ENCODE measurements at places on chromosomes 7 and 10.

DNA sequence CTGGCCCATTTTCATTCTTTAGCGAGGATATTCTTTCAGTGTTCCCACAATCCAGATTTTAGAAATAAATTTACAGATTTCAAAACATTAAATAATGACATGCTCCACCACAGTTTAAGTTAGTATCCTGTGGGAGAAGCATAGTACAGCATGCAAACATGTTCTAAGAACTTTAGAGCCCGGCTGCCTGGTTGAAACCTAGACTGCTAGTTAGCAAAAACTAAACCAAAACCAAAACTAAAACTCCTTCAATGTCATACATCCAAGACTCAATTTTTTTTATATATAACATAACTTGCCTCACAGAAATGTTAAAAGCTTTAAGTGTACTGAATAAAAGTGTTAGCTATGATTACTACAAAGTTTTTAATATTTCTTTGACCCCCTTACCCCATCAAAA, 17.0 kb downstream of the TRA2A start:
- no peak for DNase-seq

DNA sequence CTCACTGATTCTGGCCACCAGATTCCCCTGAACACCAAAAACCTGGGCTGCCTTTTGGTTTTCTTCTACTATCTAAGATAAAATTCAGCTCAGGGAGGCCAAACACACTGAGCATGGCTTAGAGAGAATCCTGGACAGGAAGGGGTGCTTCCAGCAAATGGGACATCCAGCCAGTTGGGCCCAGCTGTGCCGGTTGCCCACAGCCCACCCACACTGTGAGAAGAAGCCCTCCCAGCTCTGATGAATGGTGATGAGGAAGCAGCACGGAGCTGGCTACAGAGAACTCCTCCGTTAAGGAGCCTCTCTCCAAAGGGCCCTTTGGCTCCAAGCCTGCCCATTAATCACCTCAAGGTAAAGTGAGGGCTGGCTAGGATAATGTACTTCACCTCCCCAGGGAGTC, 15.9 kb downstream of the LRRC18 start:
- no peak for DNase-seq

DNA sequence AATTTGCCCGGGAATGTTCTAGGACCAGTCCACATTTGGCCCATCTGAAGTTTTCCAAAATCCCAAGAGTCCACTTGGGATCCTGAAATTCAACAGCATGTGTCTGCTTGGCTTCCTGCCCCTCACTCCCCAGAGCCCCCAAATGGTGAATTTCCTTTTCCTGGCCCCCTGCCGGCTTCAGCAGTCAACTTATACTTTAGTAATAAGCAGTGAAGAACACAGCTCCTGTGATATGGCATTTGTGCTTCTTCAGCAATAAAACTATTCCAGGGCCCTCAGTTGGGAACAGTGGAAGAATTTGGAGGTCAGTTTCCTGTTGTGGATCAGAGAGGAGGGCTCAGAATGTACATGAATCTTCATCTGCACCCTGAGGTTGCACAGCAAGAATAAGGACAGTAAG, 51.1 kb downstream of the PRF1 start:
- DNase-seq, result no peak

DNA sequence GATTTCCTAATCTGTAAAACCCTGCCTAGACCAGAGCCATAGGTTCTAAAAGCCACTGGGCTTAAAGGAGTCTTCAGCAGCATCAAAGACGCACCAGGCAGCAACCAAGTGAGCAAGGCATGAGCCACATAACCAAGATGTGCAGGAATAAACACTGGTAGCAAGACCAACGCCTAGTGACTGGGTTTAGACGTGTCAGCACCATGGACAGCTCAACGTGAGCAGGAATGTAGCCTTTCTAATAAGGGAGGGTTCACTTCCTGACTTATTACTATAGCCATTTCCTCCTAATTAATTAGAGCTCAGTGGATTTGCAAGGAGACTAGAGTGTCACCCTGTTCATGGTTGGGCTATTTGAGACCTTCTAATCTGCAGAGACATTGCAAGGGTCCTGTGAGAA, 223.7 kb downstream of the LHFPL3 start:
- no peak for DNase-seq

- DNase-seq, result no peak
These were observed 65.0 kb downstream of the FBXL13 start for GRCh38 chr7:103009466-103010185.

GRCh38 chr7:71995111-71995510, 417.0 kb downstream of the CALN1 start:
- DNase-seq, result no peak

DNA sequence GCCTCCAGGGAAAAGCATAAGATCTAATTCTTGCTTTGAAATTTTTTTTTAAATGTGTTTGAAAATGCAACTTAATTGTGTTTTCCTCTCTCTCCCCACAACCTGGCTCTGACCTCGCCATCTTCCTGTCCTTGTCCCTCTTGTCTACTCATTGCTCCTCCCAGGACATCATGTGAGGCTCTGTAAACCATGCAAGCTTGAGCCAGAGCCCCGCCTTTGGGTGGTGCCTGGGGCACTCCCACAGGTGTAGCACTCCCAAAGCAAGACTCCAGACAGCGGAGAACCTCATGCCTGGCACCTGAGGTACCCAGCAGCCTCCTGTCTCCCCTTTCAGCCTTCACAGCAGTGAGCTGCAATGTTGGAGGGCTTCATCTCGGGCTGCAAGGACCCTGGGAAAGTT, 9.8 kb upstream of the CDHR1 start:
- DNase-seq, result no peak

DNA sequence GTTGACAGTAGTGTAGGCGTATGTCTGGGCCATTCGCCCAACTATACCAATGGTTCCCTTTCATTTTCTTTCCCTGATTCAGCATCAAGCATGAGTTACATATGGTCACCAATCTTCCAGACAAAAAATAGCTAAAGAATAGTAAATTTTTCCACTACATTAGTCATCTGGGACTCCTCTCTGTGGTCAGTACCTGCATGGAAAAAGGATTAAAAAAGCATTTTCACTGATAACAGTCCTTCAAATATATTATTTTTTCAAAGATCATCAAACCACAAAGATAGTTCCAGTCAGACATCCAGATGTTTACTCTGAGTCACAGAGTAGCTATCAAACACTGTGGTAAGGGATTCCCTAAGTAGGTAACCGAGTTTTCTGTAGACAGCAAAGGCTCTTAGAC, 302.6 kb upstream of the SEMA3D start:
- DNase-seq, result no peak

DNA sequence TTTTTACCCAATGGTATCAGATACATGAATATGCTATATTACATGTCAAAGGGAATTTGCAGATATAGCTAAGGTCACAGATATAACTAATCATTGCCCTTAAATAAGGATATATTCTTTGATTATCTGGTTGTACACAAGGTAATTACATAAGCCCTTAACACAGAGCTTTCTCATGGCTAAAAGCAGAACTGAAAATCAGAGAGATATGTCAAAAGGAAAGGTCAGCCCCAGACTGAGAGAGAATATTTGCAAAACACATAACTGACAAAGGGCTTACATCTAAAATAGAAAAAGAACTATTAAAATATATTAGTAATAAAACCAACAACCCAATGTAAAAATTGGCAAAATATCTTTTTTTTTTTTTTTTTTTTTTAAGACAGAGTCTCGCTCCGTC, 1029.5 kb upstream of the LRRN3 start:
- no peak for DNase-seq

GRCh38 chr7:24560772-24561171, 12.5 kb upstream of the PALS2 start:
- no peak for DNase-seq

GRCh38 chr10:114181971-114182370, 2.8 kb downstream of the TDRD1 start:
- DNase-seq, result no peak

DNA sequence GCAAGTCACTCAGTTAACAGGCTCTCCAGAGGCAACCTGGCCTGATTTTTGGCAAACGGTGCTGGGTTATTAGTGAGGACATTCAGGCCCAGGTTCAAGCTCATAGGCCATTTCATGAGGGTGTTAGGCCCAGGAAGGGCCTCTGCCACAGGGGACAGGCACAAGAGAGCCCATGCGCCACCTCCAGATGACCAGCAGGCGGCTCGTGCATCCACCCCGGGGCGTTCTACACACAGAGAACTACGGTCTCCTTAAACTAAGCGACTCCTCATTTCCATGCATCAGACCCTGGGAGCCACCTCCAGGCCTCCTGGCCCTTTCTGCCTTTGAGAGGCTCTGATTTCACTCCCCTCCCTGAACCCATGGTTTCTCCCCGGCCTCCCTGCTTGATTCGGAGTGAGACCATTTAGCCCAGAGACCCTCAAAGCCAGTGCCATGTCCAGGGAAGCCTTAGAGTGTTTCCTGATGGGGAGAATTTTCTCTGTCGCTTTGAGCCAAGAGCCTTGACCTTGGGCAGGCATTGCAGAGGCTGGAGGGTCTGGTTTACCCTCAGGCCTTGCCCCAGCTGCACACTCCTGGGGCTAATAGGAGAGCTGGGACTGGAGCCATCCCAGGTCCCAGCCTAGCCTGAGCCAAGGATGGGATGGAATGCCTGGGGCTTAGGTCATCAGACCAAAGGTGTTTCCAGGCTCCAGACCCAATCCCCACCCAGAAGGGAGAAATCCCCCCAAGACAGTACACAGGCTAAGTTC, 188.0 kb downstream of the GRID1 start:
- no peak for DNase-seq

- DNase-seq, result no peak
These were observed 129.3 kb downstream of the ST7 start for GRCh38 chr7:117082647-117083046.

DNA sequence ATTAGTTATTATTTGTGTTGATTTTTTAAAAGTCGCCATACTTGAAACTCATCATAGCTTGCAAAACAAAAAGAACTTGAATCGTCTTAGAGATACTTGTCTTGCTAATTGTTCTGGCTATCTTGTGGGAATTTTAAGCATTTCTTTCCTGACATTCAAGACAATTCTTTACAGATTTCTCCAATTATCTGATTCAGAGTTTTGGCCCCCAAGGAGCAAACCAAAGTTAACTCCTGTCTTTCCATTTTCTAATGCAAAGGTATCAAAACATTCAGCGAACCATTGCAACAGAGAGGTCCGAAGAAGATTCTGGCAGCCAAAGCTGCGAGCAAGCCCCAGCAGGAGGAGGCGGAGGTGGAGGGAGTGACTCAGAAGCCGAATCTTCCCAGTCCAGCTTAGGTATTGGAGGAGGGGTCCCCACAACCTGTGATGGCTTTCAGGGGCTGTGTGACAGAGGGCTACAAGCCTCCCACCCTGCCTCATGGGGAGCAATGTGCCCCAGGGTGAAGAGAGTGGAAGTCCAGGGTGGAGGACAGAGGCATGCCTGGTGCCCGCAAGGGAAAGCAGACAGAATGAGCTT, 119.4 kb upstream of the STK17A start:
- DNase-seq, result no peak

DNA sequence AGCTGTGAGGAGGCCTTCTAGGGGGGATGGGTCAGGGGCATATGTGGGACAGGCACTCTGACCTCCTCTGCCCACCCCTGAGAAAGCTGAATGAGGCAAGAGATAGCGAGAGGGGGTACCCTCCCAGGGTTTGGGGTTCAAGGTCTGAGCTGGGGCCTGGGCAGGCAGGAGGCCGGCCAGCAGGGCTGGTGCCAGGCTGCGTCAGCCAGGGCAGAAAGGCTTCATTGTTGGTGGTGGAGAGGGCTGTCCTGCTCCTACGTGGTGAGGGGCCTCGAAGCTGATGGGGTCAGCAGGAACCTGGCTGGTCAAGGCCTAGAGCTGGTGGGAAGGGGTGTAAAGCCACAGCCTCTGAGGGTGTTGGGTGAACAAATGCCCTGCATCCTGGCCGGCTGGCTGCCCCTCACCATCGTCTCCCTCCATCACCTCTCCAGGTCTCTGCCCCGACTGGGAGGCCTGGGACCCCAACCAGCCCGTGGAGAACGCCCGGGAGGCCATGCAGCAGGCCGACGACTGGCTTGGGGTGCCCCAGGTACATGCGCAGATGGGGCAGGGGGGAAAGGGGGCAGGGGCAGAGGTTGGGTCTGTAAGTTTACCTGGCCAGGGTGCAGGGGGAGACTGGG, 6.6 kb downstream of the FLNC start:
- no peak for DNase-seq

- DNase-seq, result peak; percentile 49
These were observed 692 bp downstream of the CARD11 start for GRCh38 chr7:3042861-3043489.

DNA sequence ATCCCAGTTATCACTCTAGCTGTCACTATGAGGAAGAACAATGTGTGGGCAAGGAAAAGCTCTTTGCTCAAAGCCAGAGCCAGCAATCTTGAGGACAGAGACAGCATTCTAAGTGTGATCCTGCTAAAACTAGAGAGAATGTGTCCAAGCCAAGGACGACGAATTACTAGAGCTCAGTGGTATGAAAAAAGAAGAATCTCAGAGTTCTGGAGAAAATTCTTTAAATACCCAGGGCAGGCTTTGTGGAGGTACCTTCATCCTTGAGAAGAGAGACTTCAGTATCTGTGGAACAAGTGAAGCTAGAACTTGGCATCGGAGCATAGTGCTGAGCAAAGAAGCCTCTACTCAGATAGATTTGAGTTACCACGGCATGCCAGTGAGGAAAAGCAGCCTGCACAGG, 209.8 kb downstream of the TRIL start:
- no peak for DNase-seq

DNA sequence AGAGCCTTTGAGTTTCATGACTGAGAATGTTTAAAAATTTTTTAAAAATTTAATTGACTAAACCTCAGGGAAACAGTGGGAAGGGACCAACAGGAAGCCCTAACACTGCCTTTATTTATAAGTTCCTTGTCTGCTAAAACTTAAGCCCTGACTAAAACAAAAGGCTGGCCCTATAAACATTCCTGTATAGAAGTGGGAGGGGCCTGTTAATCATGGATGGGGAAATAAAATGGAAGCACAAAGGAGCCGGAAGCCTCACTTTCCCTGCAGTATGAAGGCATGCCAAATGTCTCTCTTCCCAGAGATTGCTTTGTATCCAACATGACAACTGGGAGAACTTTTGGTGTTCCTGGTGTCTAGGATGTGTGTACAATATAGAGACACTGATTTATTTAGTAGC, 66.0 kb downstream of the VPS50 start:
- DNase-seq, result no peak

GRCh38 chr10:89494575-89494974, 40.8 kb downstream of the SLC16A12 start:
- DNase-seq, result no peak

GRCh38 chr10:33461295-33461640, 126.8 kb upstream of the NRP1 start:
- no peak for DNase-seq

DNA sequence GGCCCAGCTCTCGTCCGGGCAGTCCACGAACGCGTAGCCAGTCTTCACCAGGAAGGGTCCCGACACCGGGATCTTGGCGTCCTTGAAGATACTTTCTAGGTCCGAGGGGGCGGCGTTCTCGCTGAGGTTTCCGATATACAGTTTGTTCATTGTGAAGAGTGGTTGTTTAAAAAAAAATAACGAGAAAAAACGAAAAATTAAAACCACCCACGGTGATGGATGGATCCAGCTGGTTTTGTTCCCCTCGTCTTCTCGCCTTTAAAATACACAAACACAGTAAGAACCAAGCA, 385 bp downstream of the IGF2BP3 start:
- DNase-seq, result no peak

GRCh38 chr10:30719832-30720231, 90.3 kb upstream of the LYZL2 start:
- DNase-seq, result no peak

- DNase-seq, result no peak
These were observed 116.2 kb upstream of the LAMB4 start for GRCh38 chr7:108246227-108246837.

GRCh38 chr7:50981743-50982142, 199.0 kb upstream of the GRB10 start:
- no peak for DNase-seq

All from stimulated activated CD8-positive, alpha-beta memory T cell treated with anti-CD3 and anti-CD28 coated beads, Interleukin-2, amount 100 ng/mL, for 1 hour (primary cell).